ENCODE measurements at places on chromosomes 2 and 18.
A peak's percentile ranks its signal among the peaks of the same experiment; 100 is the strongest.

- no peak for DNase-seq
Observed at GRCh38 chr2:54099829-54100585, 15.4 kb upstream of the ACYP2 start.

DNA sequence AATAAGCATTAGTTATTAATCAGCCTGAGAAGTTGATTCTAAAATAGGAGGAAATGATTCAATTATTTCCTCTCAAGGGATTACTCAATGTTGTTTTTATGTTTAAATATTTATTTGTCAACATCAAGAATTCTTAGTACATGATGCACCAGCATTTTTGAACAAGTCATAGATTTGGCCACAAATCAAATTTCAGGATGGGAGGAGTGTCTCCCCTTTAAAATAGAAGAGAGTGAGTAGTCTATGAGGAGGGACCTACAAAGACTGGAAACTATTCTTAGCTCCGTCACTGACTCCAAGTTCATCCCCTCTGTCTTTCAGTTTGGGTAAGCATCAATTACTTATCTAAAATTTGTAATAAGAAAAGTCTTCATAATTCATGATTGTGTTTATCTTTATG lies 18.6 kb upstream of the IL18R1 start:
- DNase-seq = no peak

DNA sequence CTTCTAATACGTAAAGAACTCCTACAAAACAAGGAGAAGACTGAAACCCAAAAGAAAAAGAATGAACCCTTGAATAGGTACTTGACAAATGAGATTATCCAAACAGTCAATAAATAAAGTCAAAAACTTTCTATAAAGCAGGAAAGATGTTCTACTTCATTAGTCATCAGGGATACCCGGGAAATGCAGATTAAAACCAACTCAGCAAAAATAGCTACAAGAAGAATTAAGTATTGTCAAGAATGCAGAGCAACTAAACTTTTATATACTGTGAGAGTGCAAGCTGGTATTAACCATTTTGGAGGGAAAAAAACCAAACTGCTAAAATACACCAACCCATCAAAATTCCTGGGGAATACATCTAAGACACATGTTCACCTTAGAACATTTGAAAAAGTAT lies 10.4 kb downstream of the TXNL1 start:
- DNase-seq = no peak

DNA sequence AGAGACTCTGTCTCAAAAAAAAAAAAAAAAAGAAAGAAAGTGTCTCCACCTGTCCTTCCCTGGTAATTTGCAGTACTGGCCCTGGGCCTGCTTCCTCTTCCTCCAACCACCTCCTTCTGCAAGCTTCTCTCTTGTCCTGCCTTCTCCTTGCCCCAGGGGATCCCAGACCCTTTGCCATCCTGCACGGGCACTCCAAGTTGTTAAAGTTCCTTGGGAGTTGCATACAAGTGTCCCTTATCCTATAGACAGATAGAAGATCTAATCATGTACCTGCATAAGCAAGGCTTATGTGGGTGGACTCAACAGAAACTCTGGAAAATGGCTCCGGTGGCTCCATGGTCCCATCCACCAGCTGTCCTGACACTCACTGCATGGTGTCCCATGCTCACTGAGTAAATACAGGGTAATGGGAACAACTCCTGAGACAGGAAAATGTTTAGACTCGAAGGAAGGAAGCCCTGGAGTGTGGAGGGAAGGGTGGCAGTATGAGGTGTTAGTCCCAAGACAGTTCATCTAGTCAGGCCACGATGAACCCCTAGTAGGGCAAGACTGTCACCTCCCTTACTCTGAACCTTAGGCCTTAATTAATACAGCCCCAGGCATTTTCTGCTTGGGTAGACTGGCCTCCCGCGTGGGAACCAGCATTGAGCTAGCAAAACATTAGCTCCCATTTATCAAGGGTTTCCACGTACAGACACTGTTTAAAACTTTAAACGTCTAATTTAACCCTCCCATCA lies 17.1 kb downstream of the ODC1 start:
- DNase-seq = no peak

- no peak for DNase-seq
Observed at GRCh38 chr18:35334821-35335220, 9.4 kb downstream of the ZNF24 start.

- no peak for DNase-seq
Observed at GRCh38 chr2:187302116-187302515, 145.9 kb downstream of the CALCRL start.

GRCh38 chr2:33426666-33427231 lies 49.7 kb upstream of the RASGRP3 start:
- DNase-seq = no peak

- no peak for DNase-seq
Observed at GRCh38 chr2:124625561-124625960, 600.5 kb downstream of the CNTNAP5 start.

DNA sequence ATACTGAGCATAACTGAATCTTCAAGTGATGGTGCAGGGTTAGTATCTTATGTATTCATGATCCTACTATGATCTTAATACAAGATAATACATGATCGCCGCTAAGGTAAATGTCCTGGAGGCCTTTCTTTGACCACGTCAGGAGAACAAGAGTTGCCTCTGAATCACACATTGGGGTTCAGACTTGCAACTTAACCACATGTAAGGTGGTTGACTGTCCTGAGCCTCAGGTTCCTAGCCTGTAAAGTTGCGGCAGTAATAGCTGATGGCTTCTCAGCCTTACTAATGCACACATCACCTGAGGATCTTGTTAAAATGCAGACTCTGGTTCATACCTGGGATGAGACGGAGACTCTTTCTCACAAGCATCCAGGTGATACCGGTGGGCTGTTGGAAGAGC lies 112.5 kb downstream of the MGAT5 start:
- no peak for DNase-seq

DNA sequence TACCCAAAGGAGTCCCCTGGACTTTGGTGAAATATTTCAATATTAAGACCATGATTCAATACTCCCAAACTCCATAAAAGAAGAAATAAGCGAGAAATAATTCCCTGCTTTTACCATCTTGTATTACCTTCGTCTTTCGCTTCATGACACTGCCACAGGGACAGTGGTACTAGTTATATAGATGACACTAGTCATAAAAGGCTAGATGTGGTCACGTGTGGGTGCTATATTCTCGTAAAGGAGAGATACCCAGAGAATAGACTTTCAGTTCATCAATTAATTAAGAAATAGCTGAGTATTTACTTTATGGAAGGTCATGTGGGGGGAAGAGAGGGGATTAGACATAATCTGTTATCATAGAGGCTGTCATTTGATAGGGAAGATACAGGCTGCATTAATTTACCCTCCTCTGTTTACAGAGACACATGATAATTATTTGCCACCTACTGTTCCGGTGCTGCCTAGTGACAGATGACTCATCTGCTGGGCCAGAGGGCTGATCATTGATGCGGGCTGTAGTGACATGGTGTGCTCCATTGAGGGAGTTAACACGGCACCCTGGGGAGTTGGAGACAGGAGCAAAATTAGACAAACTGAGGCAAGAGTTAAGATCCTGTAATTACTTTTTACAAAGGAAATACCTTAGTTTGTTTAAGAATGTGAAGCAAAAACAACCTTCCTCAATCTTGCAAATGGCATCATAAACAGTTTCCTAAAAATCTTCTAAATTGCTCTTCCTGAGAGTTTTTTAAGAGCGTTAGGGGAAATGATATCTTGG lies 78.2 kb upstream of the ITGB6 start:
- no peak for DNase-seq

DNA sequence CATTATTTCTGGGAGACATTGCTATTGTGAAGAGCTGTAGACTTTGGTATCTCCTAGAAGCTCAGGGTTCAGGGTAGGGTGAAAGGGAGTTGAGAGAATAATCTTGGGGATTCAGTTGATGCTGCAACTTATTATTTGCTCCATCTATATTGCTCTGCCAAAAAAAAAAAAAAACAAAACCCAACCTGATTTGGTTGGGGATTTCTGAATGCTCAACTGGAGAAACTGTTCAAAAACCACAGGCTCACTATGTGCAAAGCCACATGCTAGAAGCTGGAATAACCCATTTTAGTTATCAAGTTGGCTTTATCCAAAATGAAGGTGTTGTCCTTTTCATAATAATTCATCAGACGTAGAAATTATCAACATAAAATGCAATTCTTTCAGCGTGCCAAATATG lies 309.1 kb downstream of the TGIF1 start:
- DNase-seq = no peak

- no peak for DNase-seq
Observed at GRCh38 chr18:2508678-2509077, 62.6 kb downstream of the METTL4 start.

DNA sequence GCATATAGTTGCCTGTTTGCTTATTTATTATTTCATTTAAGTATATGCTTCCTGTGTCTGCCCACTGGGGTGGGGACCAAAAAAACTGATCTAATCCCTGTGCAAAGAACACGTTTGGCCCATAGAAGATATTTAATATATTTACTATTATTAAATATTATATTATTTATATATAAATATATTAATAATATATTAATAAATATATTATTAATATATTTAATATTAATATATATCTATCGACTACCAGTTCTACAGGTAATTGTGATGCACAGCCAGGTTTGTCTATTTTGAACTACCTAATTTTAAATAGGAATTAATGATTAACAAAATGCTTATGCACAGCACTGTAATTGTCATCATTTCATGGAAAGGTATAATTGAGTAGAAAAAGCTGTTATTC lies 288.9 kb upstream of the LYPD1 start:
- no peak for DNase-seq

DNA sequence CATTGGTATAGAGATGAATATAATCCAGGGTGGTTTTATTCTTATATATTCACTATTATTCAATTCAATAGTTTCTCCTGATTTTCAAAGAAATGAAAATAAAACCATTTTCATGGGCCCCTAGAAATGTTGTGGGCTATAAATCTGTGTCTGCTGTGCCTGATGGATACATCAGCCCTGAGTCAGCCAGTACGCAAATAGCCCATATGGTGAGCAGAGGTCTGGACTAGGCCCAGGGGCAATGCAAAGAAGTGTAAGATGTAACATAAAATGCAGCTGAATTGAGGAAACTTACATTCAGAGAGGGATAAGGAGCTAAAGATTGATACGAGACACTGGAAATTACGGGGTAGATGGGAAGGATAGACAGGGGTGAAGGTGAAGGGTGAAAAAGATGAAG lies 122.5 kb downstream of the MAIP1 start:
- no peak for DNase-seq

GRCh38 chr2:199303728-199304177 lies 154.0 kb downstream of the SATB2 start:
- DNase-seq = no peak

- no peak for DNase-seq
Observed at GRCh38 chr2:9212010-9212635, 5.5 kb downstream of the ASAP2 start.

GRCh38 chr2:208253600-208254117 lies 1.2 kb downstream of the IDH1 start:
- DNase-seq = peak; percentile 11

DNA sequence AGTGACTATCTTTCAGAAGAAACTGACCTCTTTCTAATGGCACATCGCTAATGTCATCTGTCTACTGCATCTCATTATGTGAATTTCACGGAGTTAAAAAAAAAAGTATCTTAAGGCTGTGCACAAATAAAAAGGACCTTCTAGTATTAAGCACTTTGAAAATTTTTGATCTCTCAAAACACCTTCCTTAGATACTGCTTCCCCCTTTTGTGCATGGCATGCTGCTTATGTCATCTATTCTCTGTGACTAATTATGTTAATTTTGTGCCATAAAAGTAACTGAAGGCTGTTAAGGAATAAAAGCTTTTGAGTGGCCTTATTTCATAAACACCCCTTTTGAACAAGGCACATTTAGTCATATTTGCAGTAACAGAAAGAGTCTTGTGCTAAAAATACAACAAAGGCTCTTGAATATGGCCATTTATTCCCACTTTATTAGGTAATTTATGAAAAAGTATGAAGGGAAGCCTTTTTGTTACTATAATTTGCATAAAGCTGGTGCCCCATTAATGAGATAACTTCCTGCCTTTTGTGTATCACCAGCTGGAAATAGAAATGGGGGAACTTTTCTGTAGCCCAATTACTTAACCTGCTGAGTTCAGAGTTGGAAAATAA lies 1412.0 kb upstream of the ZEB2 start:
- no peak for DNase-seq

DNA sequence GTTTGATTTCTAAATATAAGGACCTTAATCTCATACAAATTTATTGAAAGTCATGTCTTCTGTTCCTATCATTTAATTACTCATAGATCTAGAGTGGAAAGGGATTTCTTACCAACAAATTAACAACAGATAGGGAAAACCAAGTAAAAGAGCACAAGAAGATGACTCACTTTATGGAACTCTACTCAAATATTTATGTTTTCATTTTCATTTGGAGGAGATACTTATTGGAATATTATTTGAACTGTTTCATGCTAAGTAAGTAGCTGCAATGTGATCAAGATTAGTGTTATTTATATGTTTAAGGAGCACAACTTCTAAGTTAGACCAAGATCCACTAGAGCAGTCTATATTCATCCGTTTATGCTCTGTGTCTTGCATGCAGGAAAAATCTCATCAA lies 1.3 kb downstream of the NT5C1B start:
- DNase-seq = no peak

DNA sequence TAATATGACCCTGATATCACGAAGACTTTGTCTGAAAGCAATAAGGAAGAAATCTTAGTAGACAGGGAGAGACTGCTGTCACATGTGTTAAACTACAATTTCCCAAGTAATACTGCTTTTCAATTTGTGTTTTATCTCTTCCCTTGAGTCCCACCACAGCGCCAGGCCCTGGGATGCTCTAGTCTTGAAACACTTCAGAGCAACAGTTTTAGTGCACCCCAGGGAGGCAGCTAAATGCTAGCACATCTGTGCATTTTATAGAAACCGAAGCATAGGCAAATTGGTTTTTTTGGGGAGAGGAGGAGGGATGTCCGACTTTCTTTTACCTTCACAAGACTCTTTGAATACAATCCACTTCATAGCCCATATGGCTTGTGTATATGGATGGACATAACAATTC lies 550.0 kb upstream of the SYT4 start:
- DNase-seq = no peak

GRCh38 chr2:118535171-118535817 lies 312.2 kb downstream of the EN1 start:
- no peak for DNase-seq

DNA sequence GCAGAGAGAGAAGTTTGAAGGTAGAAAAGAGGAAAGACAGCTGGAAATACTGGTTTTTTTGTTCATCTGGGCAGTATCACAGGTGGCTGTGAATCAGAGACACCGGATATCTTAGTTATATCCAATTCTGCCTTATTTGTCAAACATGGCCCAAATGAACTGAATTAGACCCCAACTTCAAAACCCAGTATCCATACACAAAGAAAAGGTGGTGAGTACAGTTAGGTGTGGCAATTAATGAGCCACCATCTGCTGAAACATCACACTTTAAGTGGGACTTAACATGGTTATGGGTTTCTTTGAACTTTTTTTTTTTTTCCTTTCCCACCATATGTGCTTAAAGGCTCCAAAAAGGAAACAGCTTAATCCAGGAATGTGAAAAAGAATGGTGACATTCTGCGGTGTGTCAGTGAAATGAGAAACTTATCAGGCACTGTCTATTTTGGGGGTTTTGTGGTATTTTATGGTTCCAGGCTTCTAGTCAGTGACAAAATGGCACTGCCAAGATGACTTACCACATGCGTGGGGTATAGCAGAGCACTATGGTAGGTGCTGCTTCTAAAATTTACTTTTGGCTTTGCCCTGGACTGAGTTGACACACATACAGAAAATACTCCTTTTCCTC lies 5.0 kb upstream of the TMEM178A start:
- no peak for DNase-seq

- no peak for DNase-seq
Observed at GRCh38 chr2:111178730-111179405, 58.2 kb downstream of the BCL2L11 start.

Data from HEK293T (cell line).